WERI-Rb-1 (cell line): ENCODE measurements at places on chromosomes 1 and 21.

GRCh38 chr1:11474826-11475225 lies 4.1 kb upstream of the DISP3 start:
- peak; percentile 33 for DNase-seq

DNA sequence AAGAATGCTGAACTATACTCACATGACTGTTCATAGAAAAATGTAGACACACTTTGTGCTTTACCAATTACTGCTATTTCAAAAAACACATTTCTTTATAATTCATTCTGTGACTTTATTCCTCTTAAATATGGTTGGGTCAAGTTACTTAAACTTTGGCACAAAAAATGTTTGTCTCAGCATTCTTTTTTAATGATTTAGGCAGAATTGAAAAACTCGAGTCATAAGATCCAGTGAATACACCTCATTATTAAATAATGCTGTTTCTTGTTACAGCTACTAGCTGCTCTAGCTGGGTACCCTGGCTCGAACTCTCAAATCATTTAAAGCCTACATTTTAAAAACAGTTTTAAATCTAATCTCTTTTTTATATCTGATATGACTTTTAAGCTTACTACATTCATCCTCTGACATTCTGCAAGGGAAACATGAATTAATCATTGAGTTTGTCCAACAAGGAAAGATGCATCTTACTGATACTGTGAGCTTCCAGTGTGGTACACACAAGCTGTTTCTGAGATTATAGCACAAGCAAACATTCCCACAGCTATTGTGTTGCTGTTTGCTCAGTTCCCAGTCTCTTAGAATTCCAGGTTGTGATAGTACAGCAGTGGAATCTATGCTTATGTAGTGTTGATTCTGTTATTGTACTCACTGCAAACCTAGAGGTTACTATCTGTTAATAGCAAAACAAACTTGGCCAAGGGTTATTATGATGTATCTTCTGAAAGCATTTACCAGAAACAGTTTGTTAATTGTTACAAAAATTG lies 746.5 kb downstream of the USP25 start:
- DNase-seq: no peak

DNA sequence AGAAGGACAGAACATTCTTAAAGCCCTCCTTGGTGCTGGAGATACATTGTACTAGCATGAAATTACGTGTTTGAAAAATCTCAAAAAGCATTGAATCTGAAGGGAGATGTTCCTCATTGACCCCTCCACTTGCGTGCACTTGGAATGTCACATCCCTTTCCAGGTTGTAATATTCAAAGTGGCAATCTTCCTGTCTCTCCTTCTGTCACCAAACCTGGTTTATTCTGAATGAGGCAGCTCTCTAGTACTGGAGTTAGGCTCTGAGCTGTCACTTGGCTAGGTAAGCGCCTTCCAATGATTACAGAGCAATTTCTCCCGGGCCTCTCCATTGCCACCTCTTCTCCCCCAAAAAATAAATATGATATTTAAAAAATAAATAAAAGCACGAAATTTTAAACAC lies 855 bp downstream of the DSCAM start:
- DNase-seq: no peak

DNA sequence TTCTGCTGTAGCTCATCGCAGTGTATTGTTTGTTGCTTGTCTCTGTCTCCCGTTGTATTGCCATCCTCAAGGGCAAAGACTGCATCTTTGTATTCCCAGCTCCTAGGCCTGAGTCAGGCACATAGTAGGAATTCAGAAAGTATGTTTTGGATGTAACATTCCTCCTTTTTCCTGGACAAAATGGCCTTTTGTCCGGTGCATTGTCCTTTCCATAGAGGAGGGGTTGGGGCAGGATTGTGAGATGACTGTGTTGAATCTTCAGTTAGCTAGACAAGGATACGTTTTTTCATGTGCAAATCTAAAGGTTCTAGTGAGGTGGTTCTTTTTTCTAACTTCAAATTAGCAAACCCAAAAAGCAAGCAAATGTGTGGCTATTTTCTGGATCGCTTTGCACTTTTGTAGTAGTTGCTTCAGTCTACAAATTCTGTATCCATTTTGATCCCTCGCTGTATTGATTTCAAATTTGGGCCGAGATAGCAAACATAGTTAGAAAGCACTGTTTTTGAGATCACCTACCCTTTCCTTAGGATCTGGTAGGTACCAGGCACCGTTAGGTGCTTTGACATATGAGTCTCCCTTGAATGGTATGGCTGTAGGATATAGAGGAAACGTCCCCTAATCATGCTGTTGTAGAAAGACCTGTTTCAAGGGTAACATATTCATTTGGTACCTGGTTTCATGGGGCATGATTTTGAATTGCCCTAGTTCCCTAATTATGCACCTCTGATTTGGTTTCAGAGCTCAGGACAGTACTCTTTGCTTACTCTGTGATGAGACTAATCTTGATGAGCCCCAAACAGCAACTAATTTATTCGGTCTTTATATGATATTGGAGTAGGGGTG lies 1.2 kb downstream of the PPP1R8 start:
- no peak for DNase-seq

- no peak for DNase-seq
Observed at GRCh38 chr1:55088413-55088812, 49.1 kb downstream of the PCSK9 start.

- no peak for DNase-seq
Observed at GRCh38 chr1:201103666-201104065, 8.6 kb downstream of the CACNA1S start.

- DNase-seq: peak; percentile 74
Observed at GRCh38 chr1:27522432-27523336, 32.7 kb upstream of the WASF2 start.

GRCh38 chr21:42508371-42508770 lies 5.3 kb upstream of the SLC37A1 start:
- no peak for DNase-seq

DNA sequence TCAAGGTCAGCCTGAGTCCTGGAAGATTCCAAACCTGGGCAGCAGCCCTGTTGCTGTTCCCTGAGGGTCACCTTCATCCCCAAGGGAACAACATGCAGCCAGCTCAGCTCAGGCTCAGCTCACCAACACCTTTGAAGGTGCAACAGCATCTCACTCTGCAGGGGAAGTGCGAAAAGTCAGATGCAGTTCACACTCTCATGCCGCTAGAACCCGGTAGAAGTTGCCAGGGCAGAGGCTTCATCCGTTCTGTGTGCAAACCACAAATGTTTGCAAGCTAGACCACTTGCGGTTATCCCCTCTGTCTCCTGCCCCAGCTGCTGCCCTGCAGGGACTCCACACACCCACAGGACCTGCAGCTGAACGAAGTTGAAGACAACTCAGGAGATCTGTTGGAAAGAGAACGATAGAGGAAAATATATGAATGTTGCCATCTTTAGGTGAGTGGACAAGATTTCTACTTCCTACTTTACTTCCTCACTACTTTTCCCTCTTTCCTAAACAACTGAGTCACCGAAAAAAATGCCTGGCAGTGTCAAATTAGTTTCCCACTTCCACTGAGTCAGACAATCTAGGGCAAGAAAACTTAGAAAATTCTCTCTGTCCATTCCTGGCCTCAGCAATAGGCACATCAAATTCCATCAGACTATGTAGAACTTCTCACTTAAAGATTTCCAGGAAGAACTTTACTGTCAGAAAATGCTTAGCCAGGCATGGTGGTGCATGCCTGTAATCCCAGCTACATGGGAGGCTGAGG lies 1.8 kb upstream of the FCRL6 start:
- DNase-seq: no peak

DNA sequence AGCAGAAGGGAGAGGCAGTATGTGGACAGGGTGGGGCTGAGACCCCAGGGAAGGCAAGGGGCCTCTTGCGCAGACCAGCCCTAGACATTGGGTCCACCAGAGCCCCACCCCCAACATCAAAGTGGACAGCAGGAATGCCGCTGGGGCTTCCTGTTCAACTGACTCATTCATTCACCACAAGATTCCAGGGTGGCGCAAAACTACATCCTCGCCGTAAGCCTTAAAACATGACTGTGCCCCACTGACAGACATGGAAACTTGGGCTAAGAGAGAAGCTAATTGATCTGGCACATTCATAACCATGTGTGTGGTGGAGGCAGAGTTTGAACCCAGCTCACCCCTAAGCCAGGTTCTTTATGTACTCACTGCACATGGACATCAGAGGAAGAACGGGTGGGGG lies 14.0 kb downstream of the COL16A1 start:
- DNase-seq: no peak

DNA sequence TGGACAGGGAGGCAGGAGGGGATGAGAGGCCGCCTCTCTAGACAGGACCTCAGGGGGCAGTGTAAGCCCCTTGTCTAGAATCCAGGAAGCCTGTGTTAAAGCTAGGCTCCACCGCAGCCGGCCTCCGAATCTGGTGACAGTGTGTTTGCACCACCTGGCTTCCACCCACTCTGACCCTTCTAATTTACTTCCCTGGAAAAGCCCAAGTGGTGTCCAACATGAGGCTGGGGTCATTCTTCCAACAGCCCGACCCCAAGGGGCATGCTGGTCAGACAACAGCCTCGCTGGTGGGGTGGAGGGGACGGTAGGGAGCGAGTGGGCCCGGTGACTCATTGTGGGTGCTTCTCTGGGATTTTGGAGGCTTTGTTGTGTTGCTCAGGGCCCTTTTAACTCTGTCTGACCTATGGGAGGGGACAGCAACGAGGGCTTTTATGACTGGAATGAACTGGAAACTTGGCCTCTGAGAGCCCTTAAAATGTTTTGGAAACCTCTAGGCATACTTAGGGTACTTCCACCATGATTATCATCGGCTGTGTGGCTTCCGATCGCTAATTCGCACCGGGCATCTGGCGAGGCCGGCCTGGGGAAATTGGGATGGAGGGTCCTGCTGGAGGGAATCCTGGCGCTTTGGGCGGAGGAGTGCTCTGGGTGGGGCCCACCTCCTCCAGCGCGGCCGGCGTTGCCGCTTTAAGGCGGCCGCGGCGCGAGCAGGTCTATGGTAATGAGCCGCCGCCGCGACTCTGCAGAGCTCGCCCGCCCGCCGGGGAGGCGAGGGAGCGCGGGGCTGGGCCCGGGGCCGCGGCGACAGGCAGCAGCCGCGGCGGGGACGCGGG lies at the start of gene CELSR2:
TSS of gene CELSR2 (plus strand) at position 743 of the 833 bp plus-strand sequence. CDS start 541 bp downstream, outside the sequence.
- DNase-seq: peak; percentile 83

DNA sequence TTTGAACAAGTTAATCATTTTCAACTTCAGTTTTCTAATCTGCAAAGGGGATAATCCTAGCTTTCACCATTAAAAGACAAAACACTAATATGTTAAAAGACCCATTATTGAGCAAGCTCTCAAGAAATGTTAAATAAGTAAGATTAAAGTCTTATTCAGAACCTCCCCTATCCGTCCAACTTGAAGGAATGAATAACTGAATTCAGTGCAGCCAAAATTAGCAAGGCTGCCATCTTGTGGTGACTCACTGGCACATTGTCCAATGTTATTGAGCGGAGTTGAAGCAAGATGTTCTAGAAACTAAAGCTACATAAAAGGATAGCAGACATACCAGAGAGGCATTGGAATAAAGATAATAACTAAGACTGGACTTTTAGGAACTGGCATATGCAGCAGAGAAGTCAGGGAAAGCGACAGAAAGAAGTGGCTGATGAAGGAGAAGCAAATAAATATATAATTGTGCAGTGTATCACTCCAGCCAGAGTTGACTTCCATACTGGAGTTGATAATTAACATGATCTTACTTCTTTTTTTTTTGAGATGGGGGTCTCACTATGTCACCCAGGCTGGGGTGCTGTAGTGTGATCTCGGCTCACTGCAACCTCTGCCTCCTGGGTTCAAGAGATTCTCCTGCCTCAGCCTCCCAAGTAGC lies 8.2 kb upstream of the CAP1 start:
- peak; percentile 50 for DNase-seq

GRCh38 chr1:103220631-103221041 lies 112.3 kb upstream of the COL11A1 start:
- DNase-seq: no peak

DNA sequence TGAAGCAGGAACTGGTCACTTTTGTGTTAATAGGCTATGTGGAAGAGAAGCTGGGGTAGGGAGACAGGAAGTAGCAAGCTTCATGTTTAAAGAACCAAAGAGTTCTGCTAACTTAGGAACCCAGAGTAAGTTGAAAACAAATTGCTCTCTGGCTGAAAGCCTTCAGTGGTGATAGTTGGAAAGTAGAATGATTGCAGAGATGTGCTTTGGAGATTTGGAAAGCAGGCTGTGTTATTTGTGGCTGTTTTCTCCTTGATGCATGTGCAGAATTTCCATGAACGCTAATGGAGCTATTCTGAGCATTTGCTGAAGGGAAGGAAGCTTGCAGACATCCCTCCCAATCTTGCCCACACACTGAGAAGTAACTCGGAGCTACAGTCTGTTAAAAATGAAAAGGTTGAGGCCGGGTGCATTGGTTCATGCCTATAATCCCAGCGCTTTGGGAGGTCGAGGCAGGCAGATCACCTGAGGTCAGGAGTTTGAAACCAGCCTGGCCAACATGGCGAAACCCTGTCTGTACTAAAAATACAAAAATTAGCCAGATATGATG lies 45.7 kb downstream of the TCEANC2 start:
- no peak for DNase-seq

DNA sequence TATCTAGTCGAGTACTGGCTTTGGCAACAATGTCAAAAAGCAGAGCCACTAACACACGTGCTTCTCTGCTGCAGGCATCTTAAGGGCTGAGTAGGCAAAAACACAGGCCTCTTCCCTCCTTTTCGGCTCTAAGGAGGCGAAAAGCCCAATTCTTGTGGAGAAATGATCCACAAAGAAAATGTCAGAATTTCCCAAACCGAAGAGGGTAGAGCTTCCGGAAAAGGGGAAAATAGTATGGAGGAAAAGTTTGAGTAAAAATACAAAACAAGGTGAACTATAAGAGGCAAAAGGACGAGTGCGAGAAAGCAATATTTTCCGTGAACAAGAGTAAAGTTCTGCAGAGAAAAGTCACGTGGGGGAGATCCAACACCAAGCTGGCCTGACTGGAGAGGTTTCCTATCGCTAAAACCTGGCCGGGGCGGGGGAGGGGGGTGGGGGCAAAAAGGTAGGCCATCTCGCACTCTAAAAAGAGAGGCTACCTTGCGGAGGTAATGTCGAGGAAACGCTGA lies 551 bp downstream of the ZRANB2 start:
- no peak for DNase-seq

- no peak for DNase-seq
Observed at GRCh38 chr1:88562991-88563390, 121.1 kb upstream of the PKN2 start.

DNA sequence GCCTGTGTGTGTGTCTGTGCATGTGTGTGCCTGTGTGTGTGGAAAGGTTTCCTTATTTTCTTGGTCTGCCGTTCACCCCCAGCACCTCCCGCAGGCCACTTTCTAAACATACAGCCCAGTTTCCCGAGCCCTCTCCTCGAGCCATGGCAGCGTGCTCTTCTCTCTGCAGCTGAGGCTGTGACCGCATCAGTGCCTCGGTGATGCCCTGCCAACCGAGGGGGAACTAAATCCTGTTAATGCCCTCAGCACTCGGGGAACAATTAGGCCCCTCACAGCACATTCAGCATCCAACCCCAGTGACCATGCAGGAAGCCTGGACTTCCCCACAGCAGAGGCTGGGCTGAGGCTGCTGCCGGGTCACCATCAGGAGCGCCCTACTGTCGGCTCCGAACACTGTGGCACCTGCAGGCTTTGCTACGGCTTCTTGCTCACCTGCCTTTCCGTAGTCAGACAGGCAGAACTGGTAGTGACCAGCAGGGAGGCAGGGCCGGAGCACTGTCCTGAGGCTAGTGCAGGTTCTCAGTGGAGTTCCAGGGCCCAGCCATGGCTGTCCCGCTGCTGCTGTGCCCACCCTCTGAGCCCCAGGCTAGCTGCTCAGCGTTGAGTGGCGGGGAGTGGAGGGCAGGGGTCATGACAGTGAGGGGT lies 8.1 kb downstream of the GPR137B start:
- DNase-seq: no peak
